ENCODE measurements at places on chromosomes 2 and 18.

DNA sequence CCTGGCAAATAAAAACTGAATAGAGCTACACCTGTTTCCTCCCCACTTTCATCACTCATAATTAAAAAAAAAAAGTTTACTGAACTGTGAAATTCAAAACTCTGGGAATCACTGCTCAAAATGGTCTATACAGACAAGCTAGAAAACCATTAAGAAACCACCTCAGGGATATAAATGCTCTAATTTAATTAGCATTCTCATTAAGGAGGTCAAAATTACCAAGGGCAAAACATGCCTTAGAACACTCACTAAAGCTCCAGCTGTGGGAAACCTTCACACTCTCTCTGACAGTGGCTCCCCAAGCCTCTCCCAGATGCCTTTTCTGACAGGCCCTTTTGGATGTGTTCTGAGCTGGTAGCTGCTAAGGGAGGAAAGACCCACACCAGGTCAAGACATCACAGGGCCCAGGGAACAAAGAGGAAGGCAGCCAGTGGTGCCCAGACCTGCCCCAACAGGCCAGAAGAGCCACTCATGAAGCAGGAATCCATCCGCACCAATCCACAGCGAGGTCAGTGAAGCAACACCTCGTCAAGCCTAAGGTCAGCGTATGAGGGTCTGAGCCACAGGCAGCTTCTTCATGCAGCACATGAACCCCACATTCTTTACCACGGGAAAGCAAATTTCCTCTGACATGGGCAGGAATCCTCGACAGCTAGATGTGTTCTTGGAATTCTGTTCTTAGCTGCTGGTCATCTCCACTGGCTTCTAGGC, 35.6 kb downstream of the XDH start:
- no peak for DNase-seq

DNA sequence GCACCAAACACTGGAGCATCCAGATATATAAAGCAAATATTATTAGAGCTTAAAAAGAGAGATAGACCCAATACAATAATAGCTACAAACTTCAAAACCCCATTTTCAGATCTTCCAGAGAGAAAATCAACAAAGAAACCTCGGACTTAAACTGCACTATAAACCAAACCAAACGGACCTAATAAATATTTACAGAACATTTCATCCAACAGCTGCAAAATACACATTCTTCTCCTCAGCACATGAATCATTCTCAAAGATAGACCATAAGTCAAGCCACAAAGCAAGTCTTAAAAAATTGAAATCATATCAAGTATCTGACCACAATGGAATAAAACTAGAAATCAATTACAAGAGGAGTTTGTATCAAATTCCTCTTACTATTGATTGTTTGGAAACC, 140.2 kb upstream of the OTOS start:
- DNase-seq: no peak

DNA sequence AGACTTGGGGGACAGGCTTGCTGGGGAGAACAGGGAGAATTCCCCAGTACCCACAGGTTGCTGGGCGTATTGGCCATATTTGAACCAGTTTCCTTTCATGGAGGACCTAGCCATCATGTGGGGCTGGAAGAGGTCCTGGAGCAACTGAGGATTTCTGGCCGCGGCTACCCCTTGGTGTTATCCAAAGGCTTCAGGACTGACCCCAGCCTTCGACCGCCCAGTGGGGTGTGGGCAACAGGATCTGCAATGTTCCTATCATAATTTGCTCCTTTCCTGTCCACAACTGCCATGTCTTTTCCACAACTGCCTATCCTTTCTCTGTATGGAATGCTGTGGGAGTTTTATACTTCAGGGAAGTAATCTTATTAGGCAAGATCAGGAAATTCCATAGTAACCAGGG, 1053.6 kb upstream of the SLC39A10 start:
- DNase-seq: no peak

DNA sequence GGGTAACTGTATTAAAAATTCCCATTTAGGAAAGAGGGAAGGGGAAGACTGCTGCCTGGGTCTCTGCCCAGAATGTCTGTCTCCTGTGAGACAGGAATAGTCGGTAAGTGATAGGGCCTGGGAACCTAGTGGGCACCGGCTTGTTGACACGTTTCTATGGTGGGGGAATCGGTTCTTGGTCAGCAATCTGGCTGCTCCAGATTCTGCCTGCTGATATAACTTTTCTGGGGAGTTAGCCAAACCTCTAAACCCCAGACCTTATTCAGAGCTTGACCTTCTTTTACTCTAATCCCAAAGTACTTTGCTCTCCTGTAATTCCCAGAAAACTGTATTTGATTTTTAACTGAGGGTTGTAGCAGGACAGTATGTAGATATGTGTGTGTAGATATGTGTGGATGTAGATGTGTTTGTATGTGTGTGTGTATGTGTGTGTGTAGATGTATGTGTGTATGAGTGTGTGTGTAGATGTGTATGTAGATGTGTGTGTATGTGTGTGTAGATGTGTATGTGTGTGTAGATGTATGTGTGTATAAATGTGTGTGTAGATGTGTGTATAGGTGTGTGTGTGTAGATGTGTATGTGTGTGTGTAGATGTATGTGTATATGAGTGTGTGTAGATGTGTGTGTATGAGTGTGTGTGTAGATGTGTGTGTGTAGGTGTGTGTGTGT, 61.8 kb upstream of the TXNDC2 start:
- DNase-seq: no peak

- DNase-seq: no peak
Observed at GRCh38 chr2:121121661-121122060, 163.3 kb downstream of the TFCP2L1 start.

- DNase-seq: no peak
Observed at GRCh38 chr2:158644139-158644538, 151.0 kb upstream of the DAPL1 start.

DNA sequence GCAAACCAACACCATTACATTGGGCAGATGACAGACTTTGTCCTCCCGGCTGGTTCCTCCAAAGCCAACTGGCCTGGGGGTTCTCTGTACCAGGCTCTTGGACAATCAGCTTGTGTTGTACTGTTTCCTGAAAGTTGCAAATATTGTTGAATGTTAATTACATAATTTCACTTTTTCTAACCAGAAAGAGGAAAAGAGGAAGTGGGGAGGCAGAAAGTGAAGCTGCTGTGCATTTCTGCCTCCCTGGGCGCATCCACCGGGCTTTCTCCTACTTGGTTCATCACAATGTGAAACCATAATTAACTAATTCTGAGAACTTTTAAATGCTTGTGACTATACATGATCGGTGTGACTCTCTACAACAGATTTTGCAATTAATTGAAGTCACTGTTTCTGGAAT, 10.1 kb downstream of the TWIST2 start:
- no peak for DNase-seq

GRCh38 chr2:119253760-119254600, 30.3 kb downstream of the STEAP3 start:
- no peak for DNase-seq

DNA sequence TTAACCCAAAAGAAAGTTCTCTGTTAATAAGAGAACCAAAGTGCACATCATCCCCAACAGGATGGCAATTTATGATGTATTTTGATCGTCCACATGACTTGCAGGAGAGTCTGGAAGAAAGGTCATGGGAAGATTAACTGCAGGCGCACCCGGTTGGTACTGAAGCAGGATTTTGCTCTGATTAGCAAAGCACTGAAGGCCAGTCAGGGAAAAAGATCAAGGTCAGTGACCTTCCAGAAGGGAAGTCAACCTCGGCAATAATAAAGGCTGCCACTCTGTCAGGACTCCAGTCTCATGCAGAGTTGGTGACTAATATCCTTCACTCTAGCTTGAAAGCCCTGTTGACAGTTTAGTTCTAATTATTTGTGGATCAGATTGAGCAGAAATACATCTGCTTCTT, 432.7 kb upstream of the RAB12 start:
- DNase-seq: no peak

DNA sequence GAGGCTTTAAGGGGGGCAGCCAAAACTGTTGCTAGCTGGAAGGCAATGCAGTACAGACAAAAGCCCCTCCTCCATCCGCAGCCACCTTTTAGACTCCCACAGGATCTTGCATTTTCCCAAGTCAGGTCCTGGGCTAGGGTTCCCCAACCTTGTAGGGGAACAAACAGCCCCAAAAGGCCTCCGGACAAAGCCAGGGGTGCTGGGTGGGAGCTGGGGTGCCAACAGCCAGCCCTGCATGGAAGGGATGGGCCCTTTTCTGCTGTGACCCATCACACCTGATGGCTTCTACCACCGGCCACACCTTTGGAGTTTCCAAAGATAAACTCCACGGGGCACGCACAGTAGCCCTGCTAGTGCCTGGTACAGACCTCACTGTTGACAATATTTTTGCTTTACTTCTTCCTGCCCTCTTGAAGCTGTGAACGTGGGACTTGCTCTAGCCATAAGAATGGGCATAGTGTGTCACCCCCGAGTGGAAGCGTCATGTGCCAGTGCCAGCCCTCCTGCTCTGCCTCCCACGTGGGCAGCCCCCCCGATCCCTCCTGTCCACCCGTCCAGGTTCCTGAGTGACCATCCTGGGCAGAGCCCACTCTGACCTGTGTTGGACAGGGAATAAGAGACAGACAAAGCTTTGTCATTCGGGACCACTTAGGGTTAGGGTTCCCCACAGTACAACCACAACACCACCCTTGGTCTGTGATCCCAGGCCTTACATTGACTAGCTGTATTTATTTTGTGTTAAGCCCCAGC, 18.8 kb downstream of the TUBB6 start:
- DNase-seq: no peak

- no peak for DNase-seq
Observed at GRCh38 chr2:49901202-49902065, 747.1 kb upstream of the FSHR start.

GRCh38 chr2:24815171-24815570, 21.9 kb downstream of the CENPO start:
- no peak for DNase-seq

DNA sequence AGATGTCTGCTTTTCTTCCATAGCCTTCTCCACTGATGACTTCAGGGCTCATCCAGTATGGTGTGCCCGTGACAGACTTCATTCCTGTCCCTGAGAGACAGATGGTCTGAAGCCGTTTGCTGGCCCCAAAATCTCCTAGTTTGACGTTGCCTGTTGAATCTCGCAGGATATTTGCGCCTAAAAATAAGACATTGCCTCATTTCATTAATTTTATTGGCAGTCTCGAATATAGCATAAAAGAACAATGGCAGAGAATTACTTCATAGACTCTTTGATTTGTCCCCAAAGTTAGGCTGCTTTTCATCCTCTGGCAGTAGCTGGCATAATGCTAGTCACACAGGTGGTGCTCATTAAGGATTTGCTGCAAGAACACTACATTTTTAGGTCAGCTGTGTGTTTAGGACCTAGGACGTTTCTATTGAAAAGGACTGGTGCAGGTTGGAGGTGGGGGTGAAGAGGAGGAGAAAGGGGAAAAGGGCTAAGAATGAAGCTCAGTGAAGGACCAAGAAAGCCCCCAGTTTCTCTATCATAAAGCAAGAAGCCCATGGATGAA, 14.7 kb upstream of the ERCC3 start:
- no peak for DNase-seq

GRCh38 chr2:237207646-237208045, 122.0 kb downstream of the COPS8 start:
- no peak for DNase-seq

GRCh38 chr2:60441800-60442199, 111.7 kb downstream of the BCL11A start:
- DNase-seq: no peak

- DNase-seq: no peak
Observed at GRCh38 chr2:128069769-128070168, 21.2 kb upstream of the UGGT1 start.
